ENCODE measurements at places on chromosomes 6 and 20.

GRCh38 chr6:133892813-133893691, 4.1 kb downstream of the TCF21 start:
- DNase-seq: no peak

- no peak for DNase-seq
Measured at GRCh38 chr20:44651684-44652423, at the start of gene ADA. ADA (minus strand) TSS chr20:44651699; CDS start chr20:44651607, 92 bp downstream.

GRCh38 chr20:1174787-1175186, 10.0 kb downstream of the TMEM74B start:
- DNase-seq: no peak

DNA sequence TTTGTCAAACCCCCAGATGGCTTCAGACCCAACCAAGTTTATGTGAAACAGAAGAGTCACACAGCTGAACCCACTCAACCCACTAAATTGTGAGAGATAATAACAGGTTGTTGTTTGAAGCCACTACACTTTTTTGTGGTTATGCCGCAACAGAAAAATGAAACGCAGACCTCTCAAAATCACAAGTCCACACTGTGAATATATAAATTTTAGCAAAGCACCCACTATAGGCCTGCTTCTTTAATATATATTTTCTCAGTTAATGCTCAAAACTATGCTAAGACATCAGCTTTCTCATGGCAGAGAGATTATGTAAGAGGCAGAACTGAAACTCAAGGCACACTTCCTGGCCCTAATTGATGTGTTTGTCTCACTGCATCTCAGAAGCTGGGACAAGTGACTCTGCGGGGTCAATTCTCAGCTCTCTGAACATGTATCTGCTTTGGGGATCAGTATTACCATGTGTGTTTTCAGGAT, 27.7 kb downstream of the MAP3K5 start:
- no peak for DNase-seq

GRCh38 chr6:26296857-26297648, 67.9 kb upstream of the BTN3A2 start:
- DNase-seq: no peak

GRCh38 chr6:107936162-107936909, 21.7 kb downstream of the SEC63 start:
- DNase-seq: no peak

- DNase-seq: no peak
Measured at GRCh38 chr20:48983423-48984400, 62.2 kb downstream of the ARFGEF2 start.

DNA sequence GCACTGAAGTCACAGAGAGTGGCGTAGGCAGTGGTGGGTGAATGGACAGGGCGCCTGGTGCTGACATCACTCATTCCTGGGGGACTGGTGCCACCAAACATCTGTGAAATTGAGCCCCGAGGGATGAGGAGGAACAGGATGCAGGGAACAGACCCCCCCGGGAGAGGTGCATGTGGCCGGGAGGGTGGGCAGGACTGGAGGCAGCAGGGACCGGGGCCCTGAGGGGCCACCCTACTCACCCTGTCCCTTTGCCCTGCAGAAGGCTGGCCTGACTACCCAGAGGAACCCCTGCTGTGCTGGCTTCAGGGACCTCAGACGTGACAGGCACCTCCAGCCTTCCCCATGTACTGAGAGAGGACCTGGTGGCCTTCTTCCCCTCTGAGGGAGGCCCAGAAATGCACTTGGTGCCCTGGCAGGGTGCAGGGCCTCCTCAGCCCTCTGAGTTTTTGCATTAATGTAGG, 25.1 kb downstream of the SYNDIG1 start:
- no peak for DNase-seq

- DNase-seq: no peak
Measured at GRCh38 chr6:24833711-24834386, 35.1 kb upstream of the ARMH2 start.

DNA sequence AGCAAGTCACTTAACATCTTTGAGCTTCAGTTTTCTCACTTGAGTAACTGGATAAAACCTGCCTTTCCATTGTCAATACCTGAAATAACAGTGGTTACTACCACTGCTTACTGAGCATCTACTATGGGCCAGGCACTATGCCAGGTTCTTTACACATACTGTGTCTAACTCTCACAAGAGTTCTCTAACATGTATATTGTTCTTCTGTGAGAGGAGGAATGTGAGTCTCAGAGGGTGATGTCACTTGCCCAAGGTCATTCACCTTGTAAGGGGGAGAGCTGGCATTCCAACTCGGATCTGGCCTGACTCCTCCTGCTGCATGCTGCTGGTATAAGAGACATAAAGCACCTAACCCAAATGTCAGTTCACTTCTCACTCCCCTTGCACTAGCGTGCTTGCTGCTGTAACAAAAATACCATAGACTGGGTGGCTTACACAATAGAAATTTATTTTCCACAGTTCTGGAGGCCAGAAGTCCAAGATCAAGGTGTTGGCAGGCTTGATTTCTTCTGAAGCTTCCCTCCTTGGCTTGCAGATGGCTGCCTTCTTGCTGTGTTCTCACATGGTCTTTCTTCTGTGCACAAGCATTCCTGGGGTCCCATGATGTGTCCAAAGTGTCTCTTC, 21.9 kb upstream of the SGK2 start:
- no peak for DNase-seq

DNA sequence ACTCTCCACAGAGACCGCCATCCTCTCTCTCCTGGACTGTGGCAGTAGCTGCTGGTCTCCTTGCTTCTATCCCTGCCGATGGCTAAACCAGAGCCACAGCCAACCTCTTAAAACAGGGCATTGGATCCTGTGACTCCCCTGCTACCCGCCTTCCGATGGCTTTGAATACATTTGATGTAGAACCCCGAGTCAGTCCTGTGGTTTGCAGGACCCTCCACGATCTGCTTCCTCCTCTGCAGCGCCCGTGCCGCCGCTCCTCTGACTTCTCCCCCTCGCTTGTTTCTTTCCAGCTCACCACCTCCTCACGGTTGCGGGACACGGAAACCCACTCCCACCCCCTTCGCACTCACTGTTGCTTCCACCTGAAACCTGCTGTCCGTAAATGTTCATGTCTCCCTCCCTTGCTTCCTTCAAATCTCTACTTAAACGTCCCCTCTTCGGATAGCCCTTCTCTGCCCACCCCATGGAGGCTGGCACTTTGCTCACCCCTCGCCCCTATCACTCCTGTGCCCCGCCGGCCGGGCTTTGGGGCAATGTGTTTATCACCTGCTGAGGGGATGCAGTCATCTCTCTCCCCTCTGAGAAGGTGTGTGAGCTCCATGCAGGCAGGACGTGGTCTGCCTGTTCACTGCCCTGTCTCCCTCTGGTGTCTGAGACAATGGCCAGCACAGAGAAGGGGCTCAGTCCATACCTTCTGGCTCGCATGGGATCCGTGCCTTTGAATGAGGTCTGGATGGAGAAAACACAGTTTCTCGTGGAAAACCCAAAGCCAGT, 67.8 kb downstream of the GFOD1 start:
- no peak for DNase-seq

- DNase-seq: no peak
Measured at GRCh38 chr6:121858986-121859385, 423.5 kb downstream of the GJA1 start.

- DNase-seq: no peak
Measured at GRCh38 chr6:99618649-99619408, 12.2 kb downstream of the PRDM13 start.

- no peak for DNase-seq
Measured at GRCh38 chr6:73655341-73655917, 1.6 kb upstream of the SLC17A5 start.

- peak; percentile 8 for DNase-seq
Measured at GRCh38 chr6:29847871-29848630, 20.4 kb downstream of the HLA-G start.

DNA sequence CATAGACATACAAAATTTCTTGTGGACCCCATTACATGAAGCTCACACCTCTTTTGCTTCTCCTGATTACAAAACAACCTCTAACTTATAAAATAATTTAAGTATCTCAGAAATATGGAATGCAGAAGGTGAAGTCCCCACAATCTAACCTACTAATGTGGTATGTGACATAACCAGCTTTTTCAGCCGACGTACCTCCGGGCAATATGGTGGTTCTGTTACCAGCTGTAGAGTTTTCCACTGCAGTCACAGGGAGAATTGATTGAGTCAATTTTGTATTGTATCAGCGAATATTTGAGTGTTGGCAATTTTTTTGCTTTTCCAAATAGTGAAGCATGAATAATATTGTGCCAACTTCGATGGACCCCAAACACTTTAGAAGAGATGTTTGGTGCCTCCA, 15.7 kb upstream of the SPO11 start:
- DNase-seq: no peak

- no peak for DNase-seq
Measured at GRCh38 chr6:168106633-168107005, 27.6 kb upstream of the FRMD1 start.

- DNase-seq: no peak
Measured at GRCh38 chr20:33442136-33443005, 1.2 kb downstream of the SNTA1 start.

DNA sequence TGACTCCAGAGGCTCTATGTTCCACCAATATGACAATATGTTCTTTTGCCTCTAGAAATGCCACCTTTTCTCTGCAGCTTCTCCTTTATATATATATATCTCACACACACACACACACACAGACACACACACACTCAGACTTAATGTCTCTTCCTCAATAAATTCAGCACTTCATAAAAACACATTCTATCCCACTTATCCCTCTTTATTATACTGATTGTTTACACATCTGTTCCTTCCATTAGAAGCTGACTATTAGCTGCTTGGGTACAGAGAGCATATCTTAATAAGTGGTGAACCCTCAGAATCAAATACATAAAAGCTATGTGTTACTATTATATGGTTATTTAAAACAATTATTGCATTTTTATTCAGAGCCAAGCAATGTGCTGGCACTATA, 23.3 kb downstream of the NRSN1 start:
- DNase-seq: no peak

GRCh38 chr6:5188646-5189045, 72.1 kb downstream of the LYRM4 start:
- DNase-seq: no peak

DNA sequence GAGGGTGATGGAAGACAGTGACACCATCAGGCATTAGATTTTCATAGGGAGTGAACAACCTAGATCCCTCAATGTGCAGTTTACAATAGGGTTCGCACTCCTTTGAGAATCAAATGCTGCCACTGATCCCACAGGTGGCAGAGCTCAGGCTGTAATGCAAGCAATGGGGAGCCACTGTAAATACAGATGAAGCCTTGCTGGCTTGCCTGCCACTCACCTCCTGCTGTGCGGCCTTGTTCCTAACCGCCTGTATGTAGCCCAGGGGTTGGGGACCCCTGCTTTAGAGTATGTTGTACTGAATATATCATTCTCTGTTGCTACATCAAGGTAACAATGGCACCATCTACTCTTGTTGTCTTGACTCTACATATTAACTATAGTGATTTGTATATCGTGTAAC, 37.1 kb downstream of the TPD52L1 start:
- DNase-seq: no peak

GRCh38 chr6:109117346-109118035, 22.2 kb downstream of the CEP57L1 start:
- DNase-seq: no peak

DNA sequence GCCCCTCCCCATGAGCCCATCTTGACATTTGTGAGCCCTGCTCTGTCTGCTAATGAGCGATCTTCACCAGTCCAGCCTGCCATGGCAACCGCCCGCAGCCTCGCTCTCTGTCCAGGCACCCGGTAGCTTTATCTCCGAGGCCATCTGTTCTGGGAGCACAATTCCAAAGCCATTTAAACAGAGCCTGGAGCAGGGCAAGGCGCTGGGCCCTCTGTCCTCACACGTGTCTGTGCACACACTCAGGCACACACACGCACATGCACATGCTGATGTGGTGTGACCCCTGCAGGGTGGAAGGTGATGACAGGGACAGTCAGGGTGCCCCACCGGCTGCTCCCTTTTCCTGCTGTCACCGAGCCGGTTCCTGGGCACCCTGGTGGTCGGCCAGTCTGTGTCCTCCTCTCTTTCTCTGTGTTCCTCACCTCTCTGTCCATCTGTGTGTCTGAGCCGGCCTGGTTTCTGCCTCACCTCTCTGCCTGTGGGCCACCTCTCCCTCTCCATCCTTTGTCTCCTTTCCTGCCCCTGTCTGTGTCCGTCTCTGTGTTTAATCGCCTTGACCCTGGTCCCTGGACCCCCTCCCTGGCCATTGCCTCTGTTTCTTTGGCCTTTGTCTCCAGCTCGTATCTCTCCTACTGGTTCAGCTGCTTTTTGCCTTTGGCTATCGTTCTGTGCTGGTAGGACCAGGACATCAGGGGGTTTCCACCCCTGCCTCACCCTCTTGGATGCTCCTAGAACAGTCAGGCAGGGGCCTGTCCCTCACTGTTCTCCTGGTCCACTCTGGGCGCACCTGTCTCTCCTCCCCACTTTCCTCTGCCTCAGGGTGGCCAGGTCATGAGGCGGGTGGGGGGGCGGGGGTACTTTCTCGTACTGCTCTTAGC, 8.8 kb upstream of the MYT1 start:
- DNase-seq: no peak

GRCh38 chr6:138161338-138162110, at the start of gene ARFGEF3:
ARFGEF3 (plus strand) TSS chr6:138161939; CDS start chr6:138162087, 148 bp downstream.
- no peak for DNase-seq

- peak; percentile 48 for DNase-seq
Measured at GRCh38 chr6:69584536-69584912, 212.3 kb downstream of the LMBRD1 start.

DNA sequence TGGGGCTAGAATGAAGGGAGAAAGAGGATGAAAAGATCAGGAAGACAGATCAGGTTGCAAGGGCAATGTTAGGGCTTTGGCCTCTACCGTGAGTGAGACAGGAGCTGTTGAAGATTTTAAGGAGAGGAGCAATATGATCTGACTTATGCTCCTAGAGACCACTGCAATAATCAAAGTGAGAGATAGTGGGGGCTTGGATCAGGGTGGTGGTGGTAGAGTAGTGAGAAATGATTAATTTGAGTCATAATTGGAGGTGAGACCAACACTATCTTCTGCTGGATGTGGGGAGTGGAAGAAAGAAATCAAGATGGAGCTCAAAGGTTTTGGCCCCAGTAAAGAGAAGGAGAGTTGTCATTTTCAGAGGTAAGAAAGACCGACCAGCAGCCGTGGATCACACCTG, 140.7 kb upstream of the TMEM170B start:
- DNase-seq: no peak
